ENCODE measurements at places on chromosomes 3 and 15. TPM values are rescaled to one million over a fixed set of nuclear protein-coding genes. Genes with fewer than 3 reads are reported as not detected.

DNA sequence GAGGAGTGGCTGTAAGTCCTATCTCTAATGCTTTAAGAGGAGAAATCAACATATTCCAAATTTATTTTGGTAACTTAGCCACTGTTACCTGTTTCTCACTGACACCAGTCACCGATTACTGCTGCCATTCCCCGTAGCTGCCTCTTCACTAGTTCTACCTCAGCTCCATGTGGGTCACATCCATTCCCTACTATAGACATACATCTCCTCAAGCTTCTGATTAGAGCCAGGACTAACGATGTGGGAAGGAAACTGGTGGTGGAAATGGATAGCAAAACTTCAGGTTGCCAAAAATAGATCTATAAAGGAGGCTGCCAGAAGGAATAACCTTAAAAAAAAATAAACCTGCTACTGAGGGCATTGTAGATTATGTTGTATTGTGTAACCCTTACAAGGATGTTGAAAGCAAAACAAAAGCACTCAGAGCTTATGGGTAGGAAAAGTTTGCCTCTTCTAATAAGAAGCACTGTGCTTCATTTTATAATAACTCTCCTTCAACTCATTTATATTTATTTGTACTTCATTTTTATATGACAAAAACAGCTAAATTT, 56.0 kb downstream of the KAT2B start:
- no peak overlapping the region for H3K4me3 ChIP-seq
- no peak for DNase-seq
- no peaks in the 10 kb centered on the region for H3K27me3 ChIP-seq
- H3K4me1 ChIP-seq: peaks cover 20% of the 10 kb centered on the region

The AMOTL2 gene
- total RNA-seq: not detected

GRCh38 chr3:101065962-101066361, 72.7 kb upstream of the ABI3BP start:
- no peak overlapping the region for H3K4me3 ChIP-seq
- no peak overlapping the region for H3K27ac ChIP-seq
- H3K36me3 ChIP-seq: no peaks in the 10 kb centered on the region
- no peaks in the 10 kb centered on the region for H3K4me1 ChIP-seq
- DNase-seq: no peak
- H3K27me3 ChIP-seq: peaks cover 6% of the 10 kb centered on the region

The ASB14 gene
- not detected for total RNA-seq
